ENCODE measurements at places on chromosomes 3 and 15.

- no peak for DNase-seq
These were observed 102.7 kb downstream of the IMPG2 start for GRCh38 chr3:101217472-101218245.

DNA sequence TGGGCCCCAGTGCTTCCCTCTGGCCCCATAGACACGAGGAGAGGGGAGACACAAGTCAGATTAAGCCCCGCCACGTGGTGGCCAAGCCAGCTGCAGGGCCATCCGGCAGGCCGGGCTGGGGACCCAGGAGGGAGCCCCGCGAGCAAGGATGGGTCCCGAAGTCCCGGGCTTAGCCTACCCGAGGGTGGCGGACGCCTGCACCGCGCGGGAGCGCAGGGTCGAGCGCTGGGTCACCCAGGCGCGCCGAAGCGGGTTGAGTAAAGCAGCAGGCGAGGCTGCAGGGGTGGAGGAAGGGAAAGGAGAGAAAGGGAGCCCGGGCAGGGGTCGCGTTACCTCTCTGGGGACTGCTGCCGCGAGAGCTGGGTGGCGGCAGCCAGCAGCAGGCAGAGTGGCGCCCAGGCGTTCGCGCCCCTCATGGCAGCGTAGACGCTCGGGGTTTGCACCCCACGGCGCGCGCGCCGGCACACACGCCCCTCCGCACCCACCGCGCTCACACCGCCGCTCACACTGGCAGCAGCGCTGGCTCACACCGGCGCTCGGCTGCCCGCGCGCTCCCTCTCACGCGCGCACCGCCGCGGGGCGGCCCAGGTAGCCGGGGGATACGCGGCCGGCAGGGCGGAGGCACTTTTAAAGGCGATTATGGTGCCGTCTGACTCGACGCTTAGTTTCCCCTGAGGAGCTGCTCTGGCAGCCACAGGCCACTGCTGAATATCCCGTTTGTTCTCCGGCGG lies at the start of gene PCOLCE2:
TSS of gene PCOLCE2 (minus strand) at position 603 of the 731 bp plus-strand sequence. CDS start at position 416, 187 bp downstream.
- peak; percentile 56 for DNase-seq

- DNase-seq: no peak
These were observed 235.3 kb upstream of the MRPL3 start for GRCh38 chr3:131738095-131738494.

GRCh38 chr3:141557961-141558706 lies 71.3 kb downstream of the RASA2 start:
- DNase-seq: no peak

DNA sequence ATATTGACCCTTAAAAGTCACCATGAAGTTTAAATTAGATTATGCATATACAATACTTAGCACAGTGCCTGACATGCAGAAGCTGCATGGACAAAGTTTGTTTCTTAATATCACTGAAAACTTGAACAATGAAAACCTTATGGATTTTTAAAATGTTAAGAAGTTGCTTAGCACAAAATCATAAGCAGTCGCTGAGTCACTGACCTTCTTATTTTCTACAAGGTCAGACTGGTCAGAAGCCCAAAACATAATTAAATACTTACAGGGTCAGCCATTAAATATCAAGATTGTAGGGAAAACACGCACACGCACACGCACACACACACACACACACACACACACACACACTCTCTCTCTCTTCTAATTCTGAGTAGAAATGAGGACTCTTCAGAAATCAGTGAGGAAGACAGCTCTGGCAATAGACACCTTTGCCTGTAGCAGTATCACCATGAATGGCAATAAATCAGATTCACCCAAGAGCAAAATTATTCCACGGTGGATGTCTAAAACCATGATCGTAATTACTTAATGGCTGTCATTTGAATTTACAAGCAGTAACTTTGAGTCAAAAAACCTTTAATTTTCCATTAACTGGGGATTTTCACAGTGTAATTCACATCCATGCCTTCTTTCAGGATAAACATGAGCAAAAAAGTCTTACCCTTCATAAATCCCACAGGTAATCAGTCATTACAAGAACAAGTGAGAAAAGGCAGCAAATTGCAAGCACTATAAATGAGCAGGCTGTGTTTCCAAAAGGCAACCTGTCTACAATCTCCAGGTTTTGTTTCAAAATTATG lies 147.5 kb downstream of the OSBPL10 start:
- no peak for DNase-seq

DNA sequence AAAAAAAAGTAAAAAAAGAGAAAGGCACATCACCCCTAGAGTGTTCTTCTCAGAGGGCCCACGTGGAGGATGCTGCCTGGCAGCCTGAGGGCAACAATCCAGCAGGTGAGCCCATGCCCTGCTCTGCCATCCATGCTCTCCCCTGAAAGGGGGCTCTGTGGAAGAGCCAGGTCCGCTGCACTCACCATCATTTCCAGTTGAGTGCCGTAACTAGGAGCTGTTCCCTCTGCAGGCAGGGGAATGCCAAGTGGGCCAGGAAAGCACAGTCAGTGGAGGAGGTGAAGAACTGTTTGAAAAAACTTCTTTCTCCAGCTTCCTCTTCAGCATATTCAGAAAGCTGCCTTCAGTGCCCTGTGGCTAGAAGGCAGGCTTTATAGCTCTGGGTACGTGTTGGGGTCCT lies 84.1 kb downstream of the ABHD5 start:
- DNase-seq: no peak

- DNase-seq: no peak
These were observed 74.4 kb downstream of the CDIN1 start for GRCh38 chr15:36653851-36654250.

GRCh38 chr3:127061641-127062040 lies 78.7 kb downstream of the PLXNA1 start:
- DNase-seq: no peak

- no peak for DNase-seq
These were observed 199.4 kb upstream of the MRPL3 start for GRCh38 chr3:131702146-131702545.

DNA sequence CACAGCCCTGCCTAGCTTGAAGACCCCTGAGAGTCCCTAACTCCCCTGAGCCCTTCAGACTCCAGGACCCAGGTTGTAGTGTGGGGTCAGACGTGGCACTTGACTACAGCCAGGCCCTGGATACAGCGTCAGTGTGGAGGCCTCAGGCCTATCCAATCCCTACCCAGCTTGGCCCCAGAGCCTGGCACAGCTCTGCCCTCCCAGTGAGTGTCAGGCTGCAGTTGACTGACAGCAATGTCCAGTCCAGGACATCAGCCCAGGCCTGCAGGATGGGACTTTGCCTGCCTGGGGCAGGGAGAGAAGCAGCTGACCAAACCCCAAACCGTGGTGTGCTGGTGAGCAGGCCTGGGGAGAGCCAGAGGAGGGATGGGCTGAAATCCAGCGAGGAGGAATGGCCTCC lies 27.3 kb downstream of the KLF13 start:
- peak; percentile 37 for DNase-seq

DNA sequence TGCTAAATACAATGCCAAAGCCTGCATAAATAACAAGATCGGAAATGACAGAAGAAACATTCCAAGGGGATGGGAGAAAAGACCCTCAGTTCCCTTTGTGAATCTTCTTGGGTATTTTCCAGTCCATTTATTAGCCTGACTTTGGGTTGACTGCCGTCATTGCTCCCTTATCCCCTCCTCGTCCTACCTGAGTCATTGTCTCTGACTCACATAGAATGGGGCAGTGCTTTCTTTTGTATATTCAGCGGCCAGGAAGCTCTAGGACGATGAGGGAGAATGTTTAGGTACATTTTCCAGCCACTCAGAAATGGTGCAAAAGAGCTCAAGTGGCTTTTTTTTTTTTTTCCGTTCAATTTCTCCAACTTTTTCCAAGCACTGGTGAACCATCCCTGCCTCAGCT lies 71.6 kb downstream of the KAT2B start:
- no peak for DNase-seq

GRCh38 chr3:135310317-135310716 lies 515.3 kb downstream of the EPHB1 start:
- no peak for DNase-seq

DNA sequence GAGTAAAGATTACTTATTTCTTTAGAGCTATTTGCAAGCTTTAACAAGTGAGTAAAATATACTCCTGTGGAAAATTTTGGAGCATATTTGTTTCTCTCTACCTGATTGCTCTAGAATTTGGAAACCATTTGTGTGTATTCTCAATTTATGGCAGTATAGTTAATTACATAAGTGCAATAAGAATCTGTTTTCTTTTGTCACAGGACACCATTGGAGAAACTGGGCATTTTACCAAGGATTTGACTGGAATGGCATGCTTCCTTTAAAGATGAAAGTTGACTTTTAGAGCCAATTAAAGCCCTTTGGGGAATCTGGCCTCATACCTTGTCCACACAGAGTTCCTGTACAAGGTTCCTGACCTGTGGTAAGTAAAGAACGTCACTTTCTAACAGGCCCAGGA lies 38.4 kb downstream of the PAQR5 start:
- DNase-seq: peak; percentile 55

DNA sequence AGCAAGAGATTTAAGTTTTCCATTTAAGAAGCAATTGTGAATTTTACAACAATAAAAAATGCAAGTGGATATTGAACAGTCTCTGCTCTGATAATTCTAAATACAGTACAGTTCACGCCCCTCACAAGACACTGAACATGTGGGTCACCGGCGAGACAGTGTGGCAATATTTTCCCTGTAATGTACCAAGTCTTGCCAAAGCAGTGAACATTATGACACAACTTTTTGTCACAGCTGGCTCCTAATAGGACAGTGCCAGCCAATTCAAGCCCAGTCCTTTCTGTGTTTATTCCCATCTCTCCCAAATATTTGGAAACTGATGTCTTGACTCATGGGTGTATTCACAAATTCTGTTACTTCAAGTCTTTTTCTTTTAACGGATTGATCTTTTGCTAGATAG lies 62.3 kb downstream of the PPARG start:
- peak; percentile 40 for DNase-seq

GRCh38 chr3:146159037-146159436 lies 1.9 kb downstream of the PLOD2 start:
- DNase-seq: no peak

DNA sequence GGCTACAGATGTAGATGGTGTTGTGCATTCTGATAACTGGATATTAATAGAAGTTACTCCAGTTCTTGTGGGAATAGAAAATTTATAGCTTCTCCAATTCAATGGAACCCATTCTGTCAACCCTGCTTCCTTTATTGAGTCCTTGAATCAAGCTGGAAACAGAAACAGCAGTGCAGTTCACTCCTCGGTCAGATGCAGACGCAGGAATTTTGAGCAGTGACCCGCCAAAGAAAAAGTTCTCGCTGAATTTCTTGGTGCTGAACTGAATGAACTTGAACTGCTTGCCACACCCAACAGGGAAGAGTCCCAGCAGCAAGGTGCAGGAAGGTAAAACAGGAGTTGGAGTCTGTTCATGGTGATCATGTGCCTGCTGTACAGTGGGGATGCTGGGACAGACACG lies 10.3 kb downstream of the HRH1 start:
- no peak for DNase-seq

DNA sequence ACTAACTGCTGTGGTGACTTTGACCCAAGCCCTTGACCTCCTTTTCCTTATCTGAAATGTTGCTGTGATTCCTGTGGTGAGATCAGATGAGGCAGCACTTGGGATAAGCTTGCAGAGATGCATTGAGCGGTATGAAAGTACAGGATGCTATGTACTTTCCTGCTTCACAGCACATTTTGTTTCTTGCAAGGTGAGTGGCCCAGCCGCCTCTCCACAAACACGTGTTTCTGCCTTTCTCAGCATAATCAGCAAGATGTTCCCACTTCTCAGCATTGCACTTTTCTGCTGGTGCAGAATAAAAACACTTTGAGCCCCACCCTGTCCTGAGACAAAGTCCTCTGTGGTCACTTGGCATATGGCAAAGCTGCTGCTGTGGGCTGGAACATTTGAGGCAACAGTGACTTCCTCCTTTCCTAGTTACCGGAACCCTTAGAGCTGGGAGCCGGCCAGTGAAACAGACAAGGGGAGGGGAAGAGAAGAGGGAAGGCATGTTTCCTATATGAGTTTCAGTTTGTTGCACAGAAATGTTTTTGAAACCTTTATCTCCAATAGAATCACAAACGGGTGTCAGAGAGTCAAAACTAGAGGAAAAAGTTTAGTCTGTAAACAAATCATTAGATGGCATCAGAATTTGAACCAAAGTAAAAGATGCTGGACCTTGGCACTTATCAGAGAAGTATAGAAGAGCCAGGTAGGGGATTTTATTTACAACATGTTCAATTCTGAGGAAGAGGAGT lies 5.0 kb downstream of the NUDT16 start:
- no peak for DNase-seq

DNA sequence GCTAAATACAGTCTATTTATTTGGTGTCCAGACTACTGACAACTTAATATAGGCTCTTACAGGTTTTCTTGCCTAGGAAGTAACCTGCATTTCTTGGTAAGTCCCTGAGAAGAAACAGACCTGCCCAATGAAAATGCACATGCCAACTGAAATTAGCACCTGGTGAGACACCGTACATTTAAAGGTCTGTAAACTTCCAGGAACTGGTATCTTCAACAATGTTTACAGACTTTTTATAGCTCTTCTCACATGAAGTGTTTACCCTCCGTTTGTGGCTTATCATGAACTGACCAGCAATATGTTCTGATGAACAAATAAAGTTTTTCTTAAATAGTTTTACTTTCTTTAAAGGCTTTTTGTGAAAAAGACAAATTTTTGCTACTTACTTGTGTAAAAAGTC lies 93.3 kb downstream of the PCCB start:
- no peak for DNase-seq

DNA sequence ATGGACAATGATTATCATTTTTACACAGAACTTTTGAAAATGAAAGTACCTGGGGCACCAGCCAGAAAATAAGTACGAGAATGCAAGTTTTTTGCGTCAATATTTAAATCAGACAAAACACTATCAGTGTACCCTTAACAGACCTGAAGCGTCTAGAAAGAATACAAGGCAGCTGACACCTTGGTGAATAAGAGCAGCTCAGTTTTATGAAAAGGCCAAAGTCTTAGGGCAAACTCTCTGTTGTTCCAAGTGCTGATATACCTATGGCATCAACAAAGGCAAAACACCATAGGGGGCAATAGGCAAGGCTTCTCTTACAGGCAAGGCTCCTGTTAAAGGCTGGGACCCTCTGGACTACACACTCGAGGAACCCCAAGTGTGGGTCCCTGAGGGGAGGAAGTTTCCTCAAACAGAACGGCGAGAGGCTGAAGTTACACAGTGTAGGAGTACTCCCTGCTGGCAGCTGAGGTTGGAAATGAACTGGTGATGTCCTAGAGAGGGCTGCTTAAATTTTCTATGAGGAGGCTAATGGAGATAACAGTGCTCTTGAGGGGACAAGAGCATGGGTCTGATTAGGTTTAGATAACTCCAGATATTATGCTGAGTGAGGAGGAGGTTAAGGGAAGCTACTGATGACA lies 291.0 kb downstream of the TIGIT start:
- no peak for DNase-seq

DNA sequence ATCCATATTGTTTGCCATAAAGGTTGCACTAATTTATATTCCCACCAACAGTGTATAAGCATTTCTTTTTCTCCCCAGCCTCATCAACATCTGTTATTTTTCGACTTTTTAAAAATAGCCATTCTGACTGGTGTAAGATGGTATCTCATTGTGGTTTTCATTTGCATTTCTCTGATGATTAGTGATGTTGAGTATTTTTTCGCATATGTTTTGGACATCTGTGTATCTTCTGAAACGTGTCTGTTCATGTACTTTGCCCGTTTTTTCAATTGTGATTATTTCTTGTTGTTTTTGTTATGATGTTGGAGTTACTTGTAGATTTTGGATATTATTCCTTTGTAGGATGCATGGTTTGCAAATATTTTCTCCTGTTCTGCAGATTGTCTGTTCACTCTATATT lies 46.5 kb downstream of the TP63 start:
- no peak for DNase-seq
